ENCODE measurements at places on chromosomes 5 and 9.
A peak's percentile ranks its signal among the peaks of the same experiment; 100 is the strongest.

DNA sequence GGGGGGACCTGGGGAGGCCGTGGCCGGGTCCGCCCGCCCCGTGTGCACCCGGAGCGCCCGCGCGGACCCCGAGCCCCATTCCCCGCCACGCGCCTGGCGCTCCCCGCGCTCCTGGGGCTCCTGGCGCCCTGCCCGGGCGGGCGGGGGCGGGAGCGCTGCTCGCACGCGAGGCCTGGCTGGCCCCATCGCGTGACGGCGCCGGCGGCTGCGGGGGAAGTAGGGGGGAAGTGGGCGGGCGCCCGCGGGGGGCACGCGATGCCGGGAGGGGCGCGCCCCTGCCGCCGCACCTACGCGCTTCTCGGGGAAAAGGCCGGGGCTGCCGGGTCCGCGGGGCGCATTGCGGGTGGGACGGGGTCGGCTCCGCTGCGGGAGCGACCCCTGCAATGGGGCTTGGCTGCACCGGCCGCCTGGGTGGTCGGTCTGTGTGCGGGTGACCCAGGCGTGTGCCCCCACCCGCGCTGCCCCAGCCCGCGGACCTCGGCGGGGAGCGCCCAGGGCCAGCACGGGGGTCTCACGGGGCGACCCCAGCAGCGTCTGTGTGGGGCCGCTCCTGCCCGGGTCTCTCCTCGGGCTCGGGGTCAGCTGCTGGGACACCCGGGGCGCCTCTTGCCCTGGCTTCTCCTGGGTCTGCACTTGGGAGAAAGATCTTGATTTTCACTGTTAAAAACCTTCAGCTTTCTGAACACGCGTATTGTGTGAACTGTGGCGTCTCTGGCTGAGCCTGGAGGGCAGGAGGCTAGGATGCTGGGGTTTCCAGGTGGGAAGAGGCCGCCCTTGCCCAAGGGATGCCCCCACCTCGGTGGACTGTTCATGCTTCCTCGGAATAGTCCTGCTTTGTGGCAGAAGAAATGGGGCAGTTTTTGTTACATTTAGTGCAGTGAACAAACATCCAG lies 52.4 kb downstream of the AHRR start:
- peak; percentile 86 for DNase-seq
- H3K27me3 ChIP-seq: peaks cover 4% of the 10 kb centered on the region
- H3K4me1 ChIP-seq: peaks cover 58% of the 10 kb centered on the region
- H3K27ac ChIP-seq: peak overlapping the region; percentile 96
- peaks cover 86% of the 10 kb centered on the region for H3K36me3 ChIP-seq

DNA sequence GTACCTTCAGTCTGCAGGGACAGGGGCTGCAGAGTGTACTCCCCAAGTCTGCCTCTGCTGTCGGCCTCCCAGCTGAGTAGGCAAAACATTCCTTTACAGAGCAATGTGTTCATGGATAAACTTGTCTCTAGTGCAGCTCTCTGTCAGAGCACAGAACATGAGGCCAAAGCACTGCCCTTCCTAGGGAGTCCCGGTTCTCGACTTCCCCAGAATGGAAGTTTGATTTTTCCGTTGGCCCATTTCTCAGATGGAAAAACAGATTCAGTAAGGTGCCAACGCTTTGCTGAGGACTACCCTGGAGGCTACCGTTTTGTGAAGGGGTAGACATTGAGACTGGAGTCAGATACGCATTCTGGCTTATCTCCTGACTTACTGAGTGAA lies 422 bp upstream of the TRIM32 start:
- peak overlapping the region; percentile 87 for H3K4me3 ChIP-seq
- H3K27me3 ChIP-seq: peaks cover 3% of the 10 kb centered on the region
- H3K27ac ChIP-seq: peak overlapping the region; percentile 81
- H3K4me1 ChIP-seq: peaks cover 30% of the 10 kb centered on the region
- DNase-seq: peak; percentile 3

GRCh38 chr5:167378894-167379723 lies 912.3 kb upstream of the WWC1 start:
- H3K4me1 ChIP-seq: no peaks in the 10 kb centered on the region
- no peaks in the 10 kb centered on the region for H3K36me3 ChIP-seq
- H3K27ac ChIP-seq: no peak overlapping the region
- no peak overlapping the region for H3K4me3 ChIP-seq

GRCh38 chr5:124956471-124957029 lies 210.1 kb upstream of the ZNF608 start:
- H3K27me3 ChIP-seq: no peaks in the 10 kb centered on the region

GRCh38 chr9:116088396-116088795 lies 65.2 kb upstream of the PAPPA start:
- no peaks in the 10 kb centered on the region for H3K36me3 ChIP-seq
- H3K27me3 ChIP-seq: no peaks in the 10 kb centered on the region
- H3K4me1 ChIP-seq: no peaks in the 10 kb centered on the region
- no peak overlapping the region for H3K4me3 ChIP-seq

- peaks cover 4% of the 10 kb centered on the region for H3K36me3 ChIP-seq
- H3K27ac ChIP-seq: no peak overlapping the region
- no peaks in the 10 kb centered on the region for H3K4me1 ChIP-seq
- DNase-seq: no peak
- peaks cover 31% of the 10 kb centered on the region for H3K27me3 ChIP-seq
Measured at GRCh38 chr9:113711251-113711650, 164.9 kb upstream of the ZNF618 start.

- H3K4me1 ChIP-seq: no peaks in the 10 kb centered on the region
- no peak for DNase-seq
- no peaks in the 10 kb centered on the region for H3K36me3 ChIP-seq
Measured at GRCh38 chr5:11905206-11905605, 960 bp upstream of the CTNND2 start.

- peaks cover 15% of the 10 kb centered on the region for H3K4me1 ChIP-seq
- peaks cover 4% of the 10 kb centered on the region for H3K36me3 ChIP-seq
- DNase-seq: no peak
- H3K27me3 ChIP-seq: peaks cover 5% of the 10 kb centered on the region
- H3K27ac ChIP-seq: no peak overlapping the region
- no peak overlapping the region for H3K4me3 ChIP-seq
Measured at GRCh38 chr5:111135946-111136345, 43.8 kb downstream of the WDR36 start.

GRCh38 chr5:142821034-142821732 lies 51.0 kb downstream of the ARHGAP26 start:
- H3K36me3 ChIP-seq: no peaks in the 10 kb centered on the region
- H3K4me1 ChIP-seq: peaks cover 29% of the 10 kb centered on the region
- H3K27ac ChIP-seq: no peak overlapping the region
- no peaks in the 10 kb centered on the region for H3K27me3 ChIP-seq
- no peak for DNase-seq

- H3K36me3 ChIP-seq: peaks cover 33% of the 10 kb centered on the region
- H3K4me1 ChIP-seq: peaks cover 92% of the 10 kb centered on the region
- no peaks in the 10 kb centered on the region for H3K27me3 ChIP-seq
- DNase-seq: no peak
- no peak overlapping the region for H3K27ac ChIP-seq
Measured at GRCh38 chr5:172166030-172166826, 21.8 kb downstream of the STK10 start.

DNA sequence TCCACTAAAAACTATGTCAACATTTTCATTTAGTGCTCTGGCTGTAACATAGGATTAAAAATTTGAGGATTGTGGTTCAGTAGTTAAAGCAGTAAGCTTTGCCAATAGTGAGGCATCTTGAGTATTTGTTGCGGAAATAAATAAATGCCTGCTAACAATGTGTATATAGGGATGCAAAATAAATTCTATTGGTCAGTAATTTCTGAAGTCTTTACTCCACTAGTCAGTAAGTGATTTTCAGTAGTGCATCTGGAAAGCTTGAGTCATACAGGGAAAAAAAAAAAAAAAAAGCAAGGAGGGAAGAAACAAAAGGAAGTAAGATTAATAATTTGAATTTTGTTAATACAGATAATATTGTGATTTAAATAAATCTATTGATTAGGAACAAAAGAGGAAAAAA lies 21.0 kb downstream of the NIPBL start:
- H3K27ac ChIP-seq: peak overlapping the region; percentile 14
- peaks cover 15% of the 10 kb centered on the region for H3K36me3 ChIP-seq
- DNase-seq: no peak
- H3K27me3 ChIP-seq: no peaks in the 10 kb centered on the region

DNA sequence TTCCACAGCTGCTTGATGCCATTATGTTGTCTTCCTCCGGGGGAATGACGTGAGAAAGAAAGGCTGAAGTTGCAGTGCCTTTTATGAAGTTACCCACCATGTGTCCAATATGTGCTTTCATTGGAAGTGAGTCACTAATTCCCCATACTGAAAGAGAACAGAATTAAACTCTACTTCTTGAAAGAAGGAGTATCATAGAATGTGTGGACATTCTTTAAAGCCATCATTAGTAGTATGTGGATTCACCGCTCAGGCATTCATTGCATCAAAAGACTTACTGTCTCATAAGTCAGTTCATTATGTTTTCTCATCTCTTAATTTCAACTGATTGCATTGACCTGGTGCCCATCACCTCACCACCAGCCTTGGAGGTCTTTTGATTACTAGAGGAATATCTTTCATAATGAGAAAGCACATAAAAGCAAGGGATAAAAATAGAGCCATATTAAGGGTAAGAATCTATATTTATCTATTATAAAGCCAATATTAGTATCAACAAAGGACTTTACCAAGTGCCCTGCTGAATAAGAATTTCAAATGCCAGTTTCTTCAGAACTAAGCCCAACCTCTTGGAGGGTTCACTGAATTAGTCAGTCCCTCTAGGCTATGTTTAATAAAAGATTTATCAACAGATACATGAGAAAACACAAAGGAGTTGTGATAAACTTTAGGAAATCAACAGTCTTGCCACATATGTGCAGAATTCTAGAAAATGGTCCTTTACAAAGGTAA lies 516.1 kb downstream of the NTRK2 start:
- H3K4me3 ChIP-seq: no peak overlapping the region
- no peak overlapping the region for H3K27ac ChIP-seq
- H3K4me1 ChIP-seq: no peaks in the 10 kb centered on the region
- DNase-seq: no peak

- H3K4me1 ChIP-seq: no peaks in the 10 kb centered on the region
- H3K27me3 ChIP-seq: no peaks in the 10 kb centered on the region
- H3K4me3 ChIP-seq: no peak overlapping the region
- no peak for DNase-seq
Measured at GRCh38 chr5:58236498-58236897, 223.4 kb downstream of the PLK2 start.

DNA sequence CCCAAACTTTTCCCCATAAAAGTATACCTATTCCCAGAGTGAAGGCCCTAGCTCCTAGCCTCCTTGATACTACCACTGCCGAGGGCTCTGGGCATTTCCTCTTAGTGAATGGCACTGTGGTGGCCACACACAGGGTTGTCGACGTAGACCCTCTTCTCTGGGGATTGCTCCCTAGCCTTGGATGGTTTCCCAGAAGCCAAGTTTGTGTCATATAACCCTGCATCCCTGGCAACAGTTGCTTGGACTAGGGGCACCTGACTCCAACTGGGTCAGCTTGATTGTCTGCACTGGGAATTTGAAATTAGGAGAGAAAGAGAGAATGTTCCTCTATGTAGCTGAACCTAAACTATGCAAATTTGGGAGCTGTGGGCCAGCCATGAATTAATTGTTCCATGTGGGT lies 32.3 kb upstream of the KIF2A start:
- peaks cover 24% of the 10 kb centered on the region for H3K4me1 ChIP-seq
- peak overlapping the region; percentile 34 for H3K27ac ChIP-seq
- peaks cover 8% of the 10 kb centered on the region for H3K27me3 ChIP-seq
- H3K36me3 ChIP-seq: no peaks in the 10 kb centered on the region
- no peak for DNase-seq

DNA sequence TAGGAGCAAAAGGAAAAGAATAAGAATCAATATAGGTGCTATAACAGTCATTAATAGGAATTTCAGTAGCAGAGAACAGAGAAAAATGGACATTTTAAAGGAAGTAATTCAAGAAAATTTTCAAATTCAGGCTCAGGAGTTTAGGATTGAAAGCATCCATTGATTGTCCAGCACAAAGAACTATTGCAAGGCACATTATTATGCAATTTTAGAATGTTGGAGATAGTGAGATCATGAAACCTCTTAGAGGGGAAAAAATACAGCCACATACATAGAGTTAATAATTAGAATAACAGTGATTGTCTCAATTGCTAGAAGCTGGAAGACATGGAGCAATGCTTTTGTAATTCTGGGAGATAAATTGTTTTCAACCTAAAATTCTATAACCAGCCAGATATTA lies 31.5 kb downstream of the CNTLN start:
- no peak for DNase-seq
- no peaks in the 10 kb centered on the region for H3K4me1 ChIP-seq
- H3K27me3 ChIP-seq: no peaks in the 10 kb centered on the region

DNA sequence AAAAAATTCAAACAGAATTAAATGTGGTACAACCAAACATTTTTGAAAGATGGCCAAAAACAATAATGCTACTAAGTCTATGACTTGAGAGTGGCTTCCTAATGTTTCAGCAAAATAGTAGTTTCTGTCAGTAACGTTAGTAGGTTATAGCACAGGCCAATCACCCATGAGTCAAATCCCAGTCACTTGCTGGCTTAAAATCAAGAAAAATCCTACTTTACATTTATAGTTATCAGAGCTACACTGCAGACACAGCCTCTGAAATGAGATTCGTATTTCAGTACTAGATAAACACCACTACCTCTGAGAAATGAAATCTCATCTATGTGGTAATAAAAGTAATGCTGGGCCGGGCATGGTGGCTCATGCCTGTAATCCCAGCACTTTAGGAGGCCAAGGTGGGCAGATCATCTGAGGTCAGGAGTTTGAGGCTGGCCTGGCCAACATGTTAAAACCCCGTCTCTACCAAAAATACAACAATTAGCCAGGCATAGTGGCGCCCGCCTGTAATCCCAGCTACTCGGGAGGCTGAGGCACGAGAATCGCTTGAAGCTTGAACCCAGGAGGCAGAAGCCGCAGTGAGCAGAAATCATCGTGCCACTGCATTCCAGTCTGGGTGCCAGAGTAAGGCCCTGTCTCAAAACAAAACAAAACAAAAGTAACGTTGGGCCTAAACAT lies 6.1 kb downstream of the ZDHHC21 start:
- peak overlapping the region; percentile 51 for H3K27ac ChIP-seq
- peaks cover 33% of the 10 kb centered on the region for H3K4me1 ChIP-seq
- H3K27me3 ChIP-seq: no peaks in the 10 kb centered on the region
- DNase-seq: no peak

DNA sequence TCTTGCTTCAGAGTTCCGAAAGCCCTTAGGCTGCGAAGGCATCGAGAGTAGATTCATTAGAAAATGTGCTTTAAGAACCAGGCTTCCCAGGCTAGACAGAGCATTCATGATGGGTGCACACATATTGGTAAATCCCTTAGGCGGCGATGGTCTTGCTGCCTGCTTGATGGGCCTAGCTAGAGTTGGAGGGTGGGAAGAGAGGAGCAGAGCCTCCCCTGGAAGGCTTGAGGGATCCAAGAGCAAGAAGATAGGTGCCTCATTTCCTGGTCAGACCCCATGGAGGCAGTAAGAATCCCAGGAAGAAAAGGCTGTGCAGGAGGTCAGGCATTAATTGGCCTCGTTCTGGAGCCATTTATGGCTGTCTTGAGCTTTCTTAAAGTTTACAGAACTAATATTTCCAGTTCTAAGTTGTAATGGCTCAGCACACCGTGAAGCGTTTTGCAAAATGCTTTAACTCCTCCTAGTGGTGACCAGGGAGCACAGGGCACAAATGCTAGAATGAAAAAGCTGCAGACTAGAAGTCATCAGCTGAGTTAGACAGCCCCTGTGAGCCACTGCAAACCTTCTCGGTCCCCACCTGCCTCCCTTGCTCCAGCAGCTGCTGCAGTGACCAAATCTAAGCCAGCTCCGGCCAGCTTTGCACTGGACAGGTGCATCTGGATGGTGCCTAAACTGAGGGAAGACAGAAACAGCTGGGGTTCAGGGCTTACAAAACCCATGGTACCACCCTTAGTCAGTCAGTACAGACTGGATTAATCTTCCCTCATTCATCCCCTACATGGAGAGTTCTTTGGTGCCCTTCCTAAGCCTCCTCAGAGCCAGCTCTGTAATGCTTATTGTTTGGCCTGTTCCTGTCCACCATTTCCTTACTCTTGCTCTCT lies 14.7 kb downstream of the SLC45A2 start:
- H3K27ac ChIP-seq: no peak overlapping the region
- no peaks in the 10 kb centered on the region for H3K4me1 ChIP-seq
- no peak for DNase-seq
- H3K4me3 ChIP-seq: no peak overlapping the region

Data from stimulated activated naive B cell treated with anti-CD40 and anti-IgM and Interleukin-4, amounts not matched to agents 10 μg/mL and 1 μg/mL and 100 μg/mL, for 72 hours (primary cell).